ENCODE measurements at places on chromosomes 3 and 15.

DNA sequence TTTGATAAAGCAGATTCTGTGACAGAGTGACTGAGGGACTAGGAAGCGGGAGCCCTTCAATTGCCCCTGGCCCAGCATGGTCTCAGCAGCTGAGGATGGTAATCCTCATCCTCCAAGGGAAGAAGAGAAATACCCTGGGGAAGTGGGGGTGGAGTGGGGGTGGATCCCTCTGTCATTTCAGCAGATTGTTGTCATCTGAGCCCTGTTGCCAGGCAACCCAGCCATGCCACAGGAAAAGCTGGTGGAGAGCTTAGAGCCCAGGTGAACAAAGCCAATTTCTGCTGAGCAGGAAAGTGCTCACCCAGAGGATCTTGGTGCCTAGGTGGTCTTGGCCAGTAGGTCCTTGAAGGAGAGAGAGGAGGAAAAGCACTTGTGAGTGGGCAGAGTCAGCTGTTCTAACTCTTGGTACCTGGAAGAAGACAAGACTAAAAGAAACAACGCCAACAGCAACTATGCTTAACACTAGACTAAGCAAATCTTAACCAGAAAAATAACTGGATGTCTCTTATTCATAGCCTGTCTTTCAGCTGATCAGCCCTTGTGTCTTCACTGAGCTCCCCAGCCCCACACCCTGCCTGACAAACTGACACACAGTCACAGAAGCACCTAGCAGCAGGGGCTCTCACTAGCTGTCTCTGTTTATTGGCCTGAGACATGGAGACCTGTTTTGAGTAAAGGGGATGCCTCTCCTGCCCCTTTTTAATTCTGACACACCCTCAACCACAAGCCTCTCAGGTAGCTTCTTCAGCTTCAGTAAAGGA lies 40.1 kb upstream of the DCLK3 start:
- DNase-seq: no peak

- DNase-seq: no peak
Measured at GRCh38 chr3:119395923-119396358, 67.5 kb downstream of the TMEM39A start.

GRCh38 chr3:197375001-197375441 lies 76.6 kb upstream of the DLG1 start:
- no peak for DNase-seq

GRCh38 chr3:32821686-32822296 lies 4.0 kb downstream of the TRIM71 start:
- no peak for DNase-seq

GRCh38 chr3:119069725-119070124 lies 35.1 kb upstream of the IGSF11 start:
- no peak for DNase-seq

All from stimulated activated CD8-positive, alpha-beta memory T cell treated with anti-CD3 and anti-CD28 coated beads, Interleukin-7, amount 100 ng/mL, for 1 hour (primary cell).